Left ventricle myocardium inferior (tissue), 1 donor: ENCODE measurements at places on chromosomes 13 and 19. TPM values are rescaled to one million over a fixed set of nuclear protein-coding genes. Genes with fewer than 3 reads are reported as not detected.

The KIR2DL3 gene
- not detected for total RNA-seq

The GNG7 gene
- total RNA-seq, result 46.6 TPM

The FRY gene
- total RNA-seq, result 167 TPM

The PCSK4 gene
- 1.3 TPM for total RNA-seq

The KCTD15 gene
- 9.9 TPM for total RNA-seq

The KRTDAP gene
- total RNA-seq, result not detected

DNA sequence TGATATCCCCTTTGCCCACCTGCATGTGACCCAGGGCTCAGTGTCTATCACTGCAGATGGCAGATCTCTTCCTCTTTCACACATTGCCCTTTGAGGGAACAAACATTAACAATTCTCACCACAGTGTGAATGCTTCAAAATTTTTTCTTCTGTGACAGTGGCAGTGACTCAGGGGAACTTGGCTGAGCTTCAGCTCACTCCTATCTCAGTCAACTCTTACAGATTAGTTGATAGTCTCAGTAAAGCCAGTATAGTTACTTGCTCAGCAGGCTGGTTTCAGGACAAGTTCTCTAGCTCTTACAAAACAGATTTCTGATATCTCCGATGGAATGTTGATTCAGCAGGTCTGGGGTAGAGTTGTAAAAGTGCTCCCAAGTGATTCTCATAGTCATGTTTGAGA is 166.9 kb downstream of the DLEU7 start:
- no peak for DNase-seq

DNA sequence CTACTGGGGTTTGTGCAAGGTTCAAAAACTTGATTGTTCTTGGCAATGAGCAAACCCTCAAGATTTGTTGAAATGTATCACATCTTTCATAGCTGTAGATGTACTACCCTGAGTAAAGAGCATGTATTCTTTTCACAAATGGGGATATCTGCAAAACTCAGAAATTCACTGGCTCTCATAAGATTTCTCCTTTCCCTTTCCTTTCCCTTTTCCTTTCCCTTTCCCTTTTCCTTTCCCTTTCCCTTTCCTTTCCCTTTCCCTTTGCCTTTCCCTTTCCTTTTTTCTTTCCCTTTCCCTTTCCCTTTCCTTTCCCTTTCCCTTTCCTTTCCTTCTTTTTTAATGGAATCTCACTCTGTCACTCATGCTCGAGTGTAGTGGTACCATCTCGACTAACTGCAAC is 69.1 kb downstream of the FNDC3A start:
- DNase-seq, result no peak

- DNase-seq, result no peak
These were observed 14.7 kb downstream of the CILP2 start for GRCh38 chr19:19552798-19553197.

- no peak for DNase-seq
These were observed 25.9 kb upstream of the OXGR1 start for GRCh38 chr13:97020194-97020593.

- no peak for DNase-seq
These were observed 9.8 kb downstream of the CBY2 start for GRCh38 chr13:45711951-45712350.

DNA sequence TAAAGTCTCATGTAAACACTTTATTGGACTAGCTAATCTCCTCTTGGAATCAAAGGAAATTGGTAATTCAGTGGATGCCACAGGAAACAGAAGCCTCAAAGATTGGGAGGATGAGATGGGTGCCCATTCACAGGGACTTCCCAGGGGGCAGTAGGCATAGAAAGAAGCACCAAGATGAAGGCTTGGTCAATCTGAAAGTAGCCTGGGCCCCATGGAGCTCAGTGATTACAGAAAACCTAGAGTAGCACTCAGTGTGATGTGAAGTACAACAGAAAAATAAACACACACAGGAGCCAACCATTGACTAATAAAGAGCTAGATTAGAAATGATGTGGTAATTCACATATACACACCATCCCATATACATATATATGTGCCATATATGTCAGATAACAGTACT is 560.6 kb downstream of the TBC1D4 start:
- DNase-seq, result no peak

DNA sequence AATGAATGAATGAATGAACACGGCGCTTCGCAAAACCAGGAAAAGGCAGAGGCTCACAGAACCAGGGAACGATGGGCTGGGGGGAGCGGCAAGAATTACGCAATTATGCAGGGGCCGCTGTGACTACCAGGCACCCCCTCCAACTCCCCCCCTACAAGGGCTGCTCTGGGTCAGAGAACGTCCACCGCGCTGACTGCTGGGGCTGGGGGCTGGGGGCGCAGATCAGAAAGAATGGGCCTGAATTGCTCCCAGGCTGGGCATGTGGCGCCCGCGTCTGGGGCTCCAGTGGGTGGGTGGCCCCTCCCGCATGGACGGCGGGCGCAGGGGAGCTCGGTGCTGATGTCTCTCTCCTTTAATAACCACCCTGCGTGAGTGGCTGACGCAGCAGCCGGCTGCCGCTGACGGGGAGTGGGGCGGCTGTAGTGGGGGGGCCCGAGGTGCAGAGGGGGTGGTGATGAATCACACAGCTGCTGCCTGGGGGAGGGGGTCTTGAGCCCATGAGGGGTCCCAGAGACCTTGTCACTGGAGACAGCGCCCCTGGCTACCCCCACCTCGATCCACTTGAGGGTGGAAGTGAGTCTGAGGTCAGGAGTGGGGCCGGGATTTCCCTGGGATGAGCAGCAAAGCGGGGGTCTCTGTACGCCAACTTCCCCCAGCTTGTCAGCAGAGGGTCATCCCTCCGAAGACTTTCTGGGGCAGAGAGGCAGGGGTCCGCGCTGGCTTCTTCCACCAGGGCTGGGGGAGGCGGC is 1.5 kb upstream of the CIRBP start:
- no peak for DNase-seq

GRCh38 chr19:48249502-48250014 is 6.2 kb downstream of the CARD8 start:
- peak; percentile 41 for DNase-seq

DNA sequence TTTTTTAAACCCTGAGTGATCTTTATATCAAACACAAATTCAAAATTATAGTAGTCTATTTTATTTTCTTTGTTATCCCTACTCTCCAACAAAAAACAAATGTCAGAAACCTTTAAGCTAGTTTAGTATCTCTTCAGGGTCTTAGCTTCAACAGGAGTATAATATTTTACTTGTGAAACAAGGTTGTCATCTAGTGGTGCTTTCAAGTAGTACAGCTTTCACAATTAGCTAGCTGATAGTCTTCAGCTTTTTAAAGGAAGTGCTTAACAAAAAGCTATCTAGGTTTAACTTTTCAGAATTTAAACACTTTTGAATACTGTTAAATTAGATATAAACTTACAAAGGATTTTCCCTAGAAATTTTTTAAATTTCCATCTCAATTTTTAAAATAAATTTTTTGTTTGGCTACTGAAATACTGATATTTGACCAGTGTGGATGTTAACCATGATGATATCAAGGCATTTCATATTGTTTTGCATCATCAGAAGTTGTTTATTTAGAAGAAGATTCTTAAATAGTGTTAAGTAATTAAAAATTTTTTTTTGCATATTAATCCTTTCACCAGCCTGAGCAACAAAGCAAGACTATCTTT is 34.2 kb downstream of the TDRD3 start:
- DNase-seq, result no peak
